ENCODE measurements at places on chromosomes 3 and 15.

- no peak for DNase-seq
Measured at GRCh38 chr3:16286751-16287543, 21.9 kb downstream of the OXNAD1 start.

- DNase-seq = peak; percentile 28
Measured at GRCh38 chr3:182331341-182331740, 462.0 kb upstream of the ATP11B start.

DNA sequence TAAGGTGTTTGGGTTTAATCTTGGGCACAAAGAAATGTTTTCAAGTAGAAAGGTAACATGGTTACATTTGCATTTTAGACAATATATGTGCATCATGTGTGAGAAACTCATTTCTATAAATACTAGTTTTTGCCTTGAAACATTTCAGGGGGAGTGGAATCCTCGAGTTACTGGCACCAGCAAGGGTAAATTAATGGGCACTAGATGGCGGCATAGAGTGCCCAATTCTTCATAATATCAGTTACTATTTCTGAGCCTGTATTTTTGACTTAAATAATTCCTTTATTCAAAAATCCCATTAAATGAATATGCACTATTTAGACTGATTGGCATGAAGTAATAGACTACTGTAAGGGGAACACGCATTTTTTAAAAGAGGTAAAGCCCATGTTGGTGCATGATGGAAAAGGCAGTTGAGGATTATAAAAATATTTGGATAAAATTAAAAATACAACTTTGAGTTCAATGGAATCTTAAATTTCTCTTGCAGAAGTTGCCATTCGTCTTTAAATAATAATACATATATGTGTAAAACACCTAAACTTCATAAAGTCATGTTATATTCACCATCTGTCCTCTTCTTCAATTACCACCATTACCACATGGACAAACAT, 106.3 kb downstream of the ZBTB20 start:
- DNase-seq = peak; percentile 3

DNA sequence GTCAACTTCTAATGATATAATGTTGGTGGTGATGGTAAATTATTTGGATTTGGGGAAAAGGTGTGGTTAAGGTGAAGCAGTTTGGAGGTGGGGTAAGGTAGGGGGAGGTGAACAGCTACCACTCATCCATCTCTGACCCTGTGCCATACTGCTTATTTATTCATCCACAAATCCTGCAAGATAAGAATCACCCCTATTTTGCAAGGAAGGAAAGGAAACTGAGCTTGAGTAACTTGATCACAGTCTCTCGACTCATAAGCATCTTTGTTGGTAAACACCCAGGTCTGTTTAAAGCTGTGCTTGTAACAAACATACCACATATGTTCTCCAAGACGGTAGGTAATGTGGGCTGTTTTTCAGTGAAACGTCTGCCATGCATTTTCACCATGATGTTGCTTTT, 67.3 kb downstream of the PTPRG start:
- DNase-seq = no peak

GRCh38 chr15:42045211-42045615, 24.4 kb upstream of the PLA2G4E start:
- no peak for DNase-seq
